GM23248 (cell line): ENCODE measurements at places on chromosomes 11 and 22. TPM values are rescaled to one million over a fixed set of nuclear protein-coding genes. Genes with fewer than 3 reads are reported as not detected.

OR52H1 gene
- not detected in 2 replicates for polyA plus RNA-seq

ROM1 gene
- 5.4 and 8.8 TPM in 2 replicates for polyA plus RNA-seq

RAG1 gene
- polyA plus RNA-seq, result 0.10 and 0.49 TPM in 2 replicates

CABP4 gene
- not detected in 2 replicates for polyA plus RNA-seq

STK33 gene
- polyA plus RNA-seq, result not detected in 2 replicates

NTM gene
- polyA plus RNA-seq, result 48.3 and 49.0 TPM in 2 replicates

IFITM10 gene
- 0.41 and 0.53 TPM in 2 replicates for polyA plus RNA-seq

OR51B4 gene
- not detected in 2 replicates for polyA plus RNA-seq

VSIG2 gene
- polyA plus RNA-seq, result not detected in 2 replicates
